Activated T-cell treated with anti-CD3 and anti-CD28 coated beads, Interleukin-2, amount 50 U/mL, for 4 hours (primary cell): ENCODE measurements at places on chromosomes 12 and 14. TPM values are rescaled to one million over a fixed set of nuclear protein-coding genes. Genes with fewer than 3 reads are reported as not detected.

TMCC3 gene
- total RNA-seq: 0.21 TPM

USP15 gene
- total RNA-seq: 82.0 TPM

KLHL33 gene
- not detected for total RNA-seq

RHNO1 gene
- 20.1 TPM for total RNA-seq

PPM1H gene
- 0.25 TPM for total RNA-seq
